Hematopoietic multipotent progenitor cell (in vitro differentiated cells): ENCODE measurements at places on chromosomes 6 and 20.

GRCh38 chr20:23702021-23702420 is 13.2 kb upstream of the CST4 start:
- no peak for DNase-seq

DNA sequence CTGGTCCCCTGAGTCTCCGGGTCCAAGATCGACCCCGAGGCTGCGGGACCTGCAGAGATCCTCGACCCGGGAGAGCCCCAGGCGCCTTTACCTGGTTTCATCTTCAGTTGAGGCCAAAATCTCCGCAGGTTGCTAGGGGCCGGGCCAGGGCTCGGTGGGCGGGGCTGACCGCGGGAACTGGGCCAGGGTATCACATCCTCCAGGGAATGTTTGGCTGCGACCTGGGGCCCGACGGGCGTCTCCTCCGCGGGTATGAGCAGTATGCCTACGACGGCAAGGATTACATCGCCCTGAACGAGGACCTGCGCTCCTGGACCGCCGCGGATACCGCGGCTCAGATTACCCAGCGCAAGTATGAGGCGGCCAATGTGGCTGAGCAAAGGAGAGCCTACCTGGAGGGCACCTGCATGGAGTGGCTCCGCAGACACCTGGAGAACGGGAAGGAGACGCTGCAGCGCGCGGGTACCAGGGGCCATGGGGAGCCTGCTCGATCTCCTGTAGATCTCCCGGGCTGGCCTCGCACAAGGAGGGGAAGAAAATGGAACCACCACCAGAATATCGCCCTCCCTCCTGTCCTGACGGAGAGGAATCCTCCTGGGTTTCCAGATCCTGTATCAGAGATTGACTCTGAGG is 53.8 kb upstream of the POLR1H start:
- no peak for DNase-seq

- no peak for DNase-seq
Measured at GRCh38 chr20:40771848-40772511, 82.9 kb upstream of the MAFB start.

DNA sequence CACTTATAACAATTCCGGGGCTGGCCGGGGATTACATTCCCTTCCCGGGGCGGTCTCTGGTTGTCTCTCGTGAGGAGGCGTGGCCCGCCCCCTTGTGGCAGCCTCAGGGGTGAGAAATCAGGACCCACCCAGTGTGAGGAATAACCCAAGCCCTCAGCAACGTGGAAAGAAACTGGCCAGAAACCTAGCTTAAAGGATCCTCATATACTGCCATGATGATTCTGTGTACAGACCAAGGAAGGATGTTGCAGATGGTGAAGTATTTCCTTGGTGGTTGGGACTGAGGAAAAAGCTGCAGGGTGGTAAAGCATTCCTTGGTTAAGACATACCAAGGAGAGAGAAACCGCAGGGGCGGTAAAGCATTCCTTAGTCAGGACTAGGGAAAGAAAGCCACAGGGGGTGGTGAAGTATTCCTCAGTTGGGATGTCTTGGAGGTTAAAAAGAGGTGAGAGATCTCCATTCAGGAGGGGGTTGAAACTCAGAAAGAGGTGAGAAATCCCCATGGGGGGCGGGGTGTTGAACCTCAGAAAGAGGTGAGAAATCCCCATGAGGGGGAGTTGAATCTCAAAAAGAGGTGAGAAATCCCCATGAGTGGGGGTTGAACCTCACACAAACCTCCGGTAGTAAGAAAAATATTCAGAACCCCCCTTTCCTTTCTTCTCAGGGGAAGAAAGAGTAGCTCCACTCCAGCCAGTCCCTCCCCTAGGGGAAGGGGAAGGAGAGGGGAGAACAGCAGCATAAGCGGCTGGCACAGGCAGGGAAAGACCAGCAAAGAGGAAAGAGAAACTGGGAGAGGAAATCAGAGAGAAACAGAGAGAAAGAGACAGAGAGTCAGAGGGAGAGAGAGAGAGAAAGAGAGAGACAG is 238.1 kb downstream of the RNGTT start:
- no peak for DNase-seq

GRCh38 chr6:137487181-137487868 is 6.9 kb downstream of the OLIG3 start:
- DNase-seq: peak; percentile 21

DNA sequence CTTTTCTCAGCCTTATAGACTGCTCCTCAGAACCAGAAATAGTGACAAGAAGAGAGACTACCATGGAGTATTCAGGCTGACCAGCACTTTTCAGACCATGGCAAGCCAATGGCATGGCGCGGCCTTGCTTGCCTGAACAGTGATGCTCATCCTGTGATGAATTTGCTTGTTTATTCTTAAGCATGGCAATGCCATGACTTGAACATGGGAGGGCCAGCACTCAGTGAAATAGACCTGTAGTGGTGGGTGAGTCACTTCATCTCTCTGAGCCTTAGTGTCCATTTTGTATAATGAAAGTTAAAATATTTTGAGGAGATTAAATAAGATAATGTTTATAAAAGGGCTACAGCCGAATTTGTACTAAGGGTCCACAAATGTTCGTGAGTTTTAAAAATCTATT is 79.1 kb downstream of the LRRC1 start:
- DNase-seq: no peak

- no peak for DNase-seq
Measured at GRCh38 chr20:57986666-57987065, 241.8 kb downstream of the ANKRD60 start.

- no peak for DNase-seq
Measured at GRCh38 chr6:104680539-104680938, 179.2 kb downstream of the HACE1 start.
